ENCODE measurements at places on chromosomes 4 and X.
A peak's percentile ranks its signal among the peaks of the same experiment; 100 is the strongest.

DNA sequence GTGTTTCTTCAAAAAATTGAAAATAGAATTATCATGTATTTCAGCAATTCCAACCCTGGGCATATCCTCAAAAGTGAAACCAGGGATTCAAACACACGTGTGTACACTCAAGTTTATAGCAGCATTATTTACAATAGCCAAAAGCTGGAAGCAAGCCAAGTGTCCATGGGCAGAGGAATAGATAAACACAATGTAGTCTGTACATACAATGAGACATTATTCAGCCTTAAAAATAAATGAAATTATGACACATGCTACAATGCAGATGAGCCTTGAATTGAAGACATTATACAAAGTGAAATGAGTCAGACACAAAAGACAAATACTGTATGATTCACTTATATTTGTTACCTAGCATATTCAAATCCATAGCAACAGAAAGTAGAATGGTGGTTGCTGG, 853.4 kb downstream of the STIM2 start:
- H3K27me3 ChIP-seq, result no peaks in the 10 kb centered on the region
- no peak for DNase-seq
- H3K27ac ChIP-seq, result no peak overlapping the region
- H3K4me3 ChIP-seq, result no peak overlapping the region
- H3K4me1 ChIP-seq, result peaks cover 13% of the 10 kb centered on the region
- H3K36me3 ChIP-seq, result no peaks in the 10 kb centered on the region

- no peaks in the 10 kb centered on the region for H3K36me3 ChIP-seq
- no peak overlapping the region for H3K4me3 ChIP-seq
- DNase-seq, result no peak
- peaks cover 4% of the 10 kb centered on the region for H3K4me1 ChIP-seq
- peaks cover 4% of the 10 kb centered on the region for H3K27me3 ChIP-seq
Observed at GRCh38 chr4:186826846-186827533, 103.3 kb upstream of the FAT1 start.

DNA sequence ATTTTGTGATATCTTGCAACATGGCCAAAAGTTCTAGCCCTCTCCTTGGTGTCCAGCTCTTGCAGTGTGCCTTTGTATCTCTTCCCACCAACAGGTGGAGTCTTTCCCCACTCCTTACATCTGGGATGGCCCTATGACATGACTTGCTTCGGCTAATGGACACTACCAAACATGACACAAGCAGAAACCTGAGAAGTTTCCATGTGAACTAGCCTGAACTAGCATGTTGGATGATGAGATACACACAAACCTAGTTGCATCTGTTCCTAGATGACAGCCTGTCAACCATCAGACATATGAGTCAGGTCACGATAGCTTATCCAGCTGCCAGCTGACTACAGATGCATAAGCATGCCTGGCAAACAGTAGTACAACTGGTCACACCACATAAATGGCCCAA, 207.5 kb upstream of the FTHL17 start:
- no peak overlapping the region for H3K27ac ChIP-seq
- H3K4me1 ChIP-seq, result peaks cover 4% of the 10 kb centered on the region
- no peaks in the 10 kb centered on the region for H3K36me3 ChIP-seq
- no peak overlapping the region for H3K4me3 ChIP-seq

DNA sequence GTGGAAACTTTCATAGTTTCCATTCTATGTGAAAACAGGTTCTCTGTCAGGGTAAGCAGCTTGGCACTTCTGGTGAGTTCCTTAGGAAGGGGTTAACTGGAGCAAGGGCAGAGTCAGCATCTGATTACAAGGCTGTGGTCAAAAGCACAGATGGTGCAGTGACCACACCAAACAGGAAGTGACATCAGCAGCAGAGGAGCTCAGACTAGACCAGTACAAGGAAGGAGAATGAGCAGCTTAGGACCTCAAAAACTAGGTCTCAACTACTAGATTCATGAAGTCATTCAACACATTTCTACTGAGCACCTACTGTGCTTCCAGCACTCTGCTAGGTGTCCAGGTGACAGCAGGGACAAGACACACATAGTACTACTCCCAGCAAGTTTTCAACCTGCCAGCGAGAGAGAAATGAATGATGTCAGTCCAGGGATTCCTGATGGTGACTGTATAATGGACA, 130.2 kb downstream of the AMELX start:
- H3K36me3 ChIP-seq, result no peaks in the 10 kb centered on the region
- no peak overlapping the region for H3K4me3 ChIP-seq
- H3K27ac ChIP-seq, result no peak overlapping the region
- H3K27me3 ChIP-seq, result peaks cover 15% of the 10 kb centered on the region

DNA sequence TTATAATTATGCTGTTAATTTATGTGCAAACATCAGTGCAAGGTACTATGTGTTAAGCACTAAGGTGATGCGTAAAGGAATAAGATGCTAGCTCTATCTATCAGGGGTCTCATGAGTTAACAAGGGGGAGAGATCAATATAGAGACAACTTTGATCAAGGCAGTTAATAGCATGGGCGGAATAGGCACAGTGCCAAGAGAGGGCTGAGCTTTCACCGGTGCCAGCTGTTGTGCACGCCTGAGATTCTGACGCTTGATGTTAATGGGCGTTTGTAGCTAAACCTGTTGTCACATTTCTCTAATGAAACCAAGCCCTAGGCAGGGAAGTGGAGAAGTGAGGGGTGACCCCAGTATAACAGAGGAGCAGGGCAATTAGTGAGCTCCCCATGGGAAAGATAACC, 86.0 kb upstream of the NMU start:
- H3K27me3 ChIP-seq, result no peaks in the 10 kb centered on the region
- H3K4me1 ChIP-seq, result no peaks in the 10 kb centered on the region
- H3K27ac ChIP-seq, result no peak overlapping the region
- no peak for DNase-seq

- H3K4me3 ChIP-seq, result no peak overlapping the region
- no peak overlapping the region for H3K27ac ChIP-seq
- H3K36me3 ChIP-seq, result peaks cover 42% of the 10 kb centered on the region
- peaks cover 7% of the 10 kb centered on the region for H3K4me1 ChIP-seq
- no peak for DNase-seq
Observed at GRCh38 chrX:24890677-24891076, 125.1 kb downstream of the ARX start.

GRCh38 chr4:107858158-107858742, 33.5 kb downstream of the SGMS2 start:
- no peak for DNase-seq
- no peak overlapping the region for H3K27ac ChIP-seq
- no peaks in the 10 kb centered on the region for H3K36me3 ChIP-seq

DNA sequence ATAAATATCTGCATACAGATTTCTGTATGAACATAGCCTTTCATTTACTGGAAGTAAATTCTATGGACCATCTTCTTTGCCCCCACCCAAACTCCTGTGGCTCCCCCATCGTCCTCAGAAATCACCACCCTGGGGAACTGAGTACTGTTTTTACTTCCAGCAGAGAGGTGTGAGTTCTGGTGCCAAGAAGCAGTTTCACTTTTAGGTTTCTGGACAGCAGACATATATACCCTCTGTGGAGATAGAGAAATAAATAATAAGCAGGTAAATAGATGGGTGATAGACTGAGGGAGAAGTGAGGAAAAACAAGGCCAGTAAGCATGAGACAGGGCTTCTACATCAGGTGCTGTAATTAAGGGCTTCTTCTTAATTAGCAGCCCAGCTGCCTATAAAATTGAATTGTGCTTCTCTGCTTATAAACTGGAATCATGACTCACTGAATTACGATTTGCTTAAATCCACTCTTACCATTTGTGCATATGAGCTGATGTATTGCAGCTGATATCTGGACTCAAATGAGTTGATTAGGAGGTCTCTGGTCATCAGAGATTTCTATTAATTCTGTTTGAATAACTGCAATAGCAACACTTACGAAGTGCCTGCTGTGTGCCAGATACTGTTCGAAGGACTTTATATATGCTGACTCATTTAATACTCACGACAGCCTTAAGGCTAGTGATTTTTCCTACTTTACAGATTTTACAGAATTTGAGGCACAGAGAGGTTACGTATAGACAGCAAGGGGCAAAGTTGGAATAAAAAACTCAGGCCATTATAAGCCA, 60.8 kb upstream of the DHX15 start:
- no peaks in the 10 kb centered on the region for H3K36me3 ChIP-seq
- H3K4me1 ChIP-seq, result no peaks in the 10 kb centered on the region
- no peak overlapping the region for H3K4me3 ChIP-seq
- no peaks in the 10 kb centered on the region for H3K27me3 ChIP-seq
- DNase-seq, result no peak
- H3K27ac ChIP-seq, result no peak overlapping the region

GRCh38 chr4:16661813-16662212, 236.6 kb downstream of the LDB2 start:
- no peak overlapping the region for H3K4me3 ChIP-seq
- peaks cover 4% of the 10 kb centered on the region for H3K36me3 ChIP-seq
- H3K4me1 ChIP-seq, result peaks cover 5% of the 10 kb centered on the region
- no peak for DNase-seq
- no peak overlapping the region for H3K27ac ChIP-seq
- no peaks in the 10 kb centered on the region for H3K27me3 ChIP-seq

DNA sequence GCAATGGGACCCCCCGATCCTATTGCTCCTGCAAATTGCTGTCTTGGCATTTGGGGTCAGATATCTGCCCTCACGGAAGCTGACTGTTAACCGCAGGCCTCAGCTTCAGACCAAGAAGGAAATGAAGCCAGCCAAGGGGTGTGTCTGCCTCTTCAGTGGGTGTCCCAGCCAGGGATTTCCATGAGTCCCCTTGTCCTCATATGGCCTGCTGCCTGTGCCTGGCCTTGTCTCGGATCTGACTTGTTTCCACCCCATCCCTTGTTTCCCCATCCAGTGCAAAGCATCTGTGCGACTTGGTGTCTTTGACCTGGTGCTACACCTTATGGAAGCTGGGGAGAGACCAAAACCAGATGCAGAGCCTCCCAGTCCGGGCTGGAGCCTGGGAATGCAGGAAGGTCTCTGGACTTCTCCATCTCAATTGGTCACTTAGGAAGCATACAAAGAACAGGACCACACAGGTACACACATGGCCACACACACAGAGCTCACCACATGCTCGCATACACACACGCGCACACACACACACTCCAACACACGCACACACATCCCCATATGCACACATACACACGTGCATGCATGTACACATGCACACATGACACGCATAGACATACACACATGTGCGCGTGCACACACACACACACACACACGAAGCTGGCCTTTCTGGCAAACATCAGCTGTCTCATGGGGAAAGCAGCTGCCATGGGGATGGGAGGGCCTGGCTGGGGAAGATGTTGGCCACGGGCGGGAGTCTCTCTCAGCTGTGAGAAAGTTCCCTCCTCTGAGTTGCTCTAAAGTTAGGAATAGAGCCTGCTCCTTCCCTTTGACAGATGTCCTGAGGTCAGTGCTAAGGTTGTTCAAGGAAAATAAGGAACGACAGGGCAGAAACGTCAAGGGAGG, 65.5 kb downstream of the CRMP1 start:
- DNase-seq, result no peak
- no peaks in the 10 kb centered on the region for H3K4me1 ChIP-seq
- H3K4me3 ChIP-seq, result peak overlapping the region; percentile 28
- no peak overlapping the region for H3K27ac ChIP-seq

DNA sequence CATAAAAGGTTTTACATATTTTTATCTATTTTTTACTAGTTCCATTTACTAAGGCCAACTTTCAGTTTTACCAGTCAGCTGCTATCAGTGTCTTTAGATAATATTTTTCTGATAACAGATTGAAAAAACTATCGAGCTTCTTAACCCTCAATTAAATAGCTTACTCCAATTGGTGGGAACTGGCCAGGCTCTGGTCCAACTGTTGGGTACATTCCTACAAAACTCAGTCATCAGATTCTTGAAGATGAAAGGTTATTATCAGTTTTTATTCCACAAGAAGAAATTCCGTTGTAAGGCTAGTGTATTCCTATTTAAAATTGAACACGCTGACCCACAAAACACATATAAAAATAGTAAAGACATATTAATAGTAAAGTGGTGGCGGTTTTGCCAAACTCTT, 346.2 kb downstream of the MAPK10 start:
- H3K4me1 ChIP-seq, result no peaks in the 10 kb centered on the region
- H3K27me3 ChIP-seq, result no peaks in the 10 kb centered on the region
- H3K36me3 ChIP-seq, result peaks cover 4% of the 10 kb centered on the region
- no peak for DNase-seq
- H3K4me3 ChIP-seq, result no peak overlapping the region

DNA sequence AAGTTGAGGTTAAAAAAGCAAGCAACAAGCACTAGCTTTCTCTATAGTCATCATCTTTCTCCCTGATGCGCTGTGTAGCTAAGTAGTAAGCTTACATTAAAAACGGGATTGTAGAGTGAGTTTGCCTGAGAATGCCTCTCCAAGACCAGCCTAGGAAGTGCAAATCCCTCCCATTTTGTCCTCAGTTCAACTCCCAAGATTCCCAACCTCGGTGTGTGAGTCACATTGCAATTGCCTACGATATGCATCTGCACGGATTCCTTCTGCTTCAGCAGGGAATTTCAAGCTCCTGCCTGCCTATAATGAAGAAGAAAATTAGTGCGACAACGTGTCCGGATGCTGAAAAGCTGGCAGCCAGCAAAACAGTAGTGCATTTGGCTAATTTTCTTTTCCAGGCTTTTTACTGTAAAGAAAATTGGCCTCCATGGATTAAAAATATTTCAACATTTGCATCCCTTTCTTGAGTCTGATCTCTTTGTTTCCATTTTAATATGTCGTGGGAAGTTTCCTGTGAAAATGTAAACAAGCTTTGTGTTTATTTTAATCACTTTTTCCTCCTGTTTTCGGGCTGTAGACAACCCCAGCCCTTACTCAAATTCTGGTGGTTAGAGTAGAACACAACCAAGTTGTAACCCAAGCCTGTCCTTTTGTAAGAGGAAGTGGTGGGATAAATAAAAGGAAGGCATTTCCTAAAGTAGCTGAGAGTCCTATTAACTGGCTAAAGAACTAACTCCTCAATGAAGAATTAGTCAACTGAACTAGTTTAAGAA, 58.4 kb upstream of the TET2 start:
- no peak overlapping the region for H3K27ac ChIP-seq
- no peaks in the 10 kb centered on the region for H3K4me1 ChIP-seq
- H3K36me3 ChIP-seq, result no peaks in the 10 kb centered on the region

- H3K36me3 ChIP-seq, result no peaks in the 10 kb centered on the region
- H3K27ac ChIP-seq, result peak overlapping the region; percentile 1
- no peaks in the 10 kb centered on the region for H3K27me3 ChIP-seq
- H3K4me3 ChIP-seq, result no peak overlapping the region
- H3K4me1 ChIP-seq, result peaks cover 45% of the 10 kb centered on the region
Observed at GRCh38 chrX:115499112-115499805, 61.7 kb upstream of the PLS3 start.

DNA sequence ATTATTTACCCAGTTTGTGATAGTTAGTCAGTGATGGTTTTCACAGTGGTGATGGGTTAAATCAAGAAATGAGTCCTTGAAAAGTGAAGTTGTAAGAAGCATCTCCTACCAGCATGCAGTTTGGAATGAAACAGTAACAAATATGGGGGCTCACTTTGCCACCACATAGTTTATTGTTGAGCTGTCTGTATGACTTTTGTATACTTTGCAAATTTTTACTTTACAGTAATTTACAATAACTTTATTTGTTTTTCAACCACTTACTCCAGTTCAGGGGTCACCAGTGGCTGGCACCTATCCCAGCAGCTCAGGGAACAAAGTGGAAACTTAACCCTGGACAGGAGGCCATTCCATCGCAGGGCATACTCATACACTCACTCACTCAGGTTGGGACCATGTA, 64.5 kb upstream of the ANKRD50 start:
- no peaks in the 10 kb centered on the region for H3K4me1 ChIP-seq
- DNase-seq, result no peak
- H3K27me3 ChIP-seq, result no peaks in the 10 kb centered on the region
- H3K4me3 ChIP-seq, result no peak overlapping the region
